ENCODE measurements at places on chromosomes 5 and 9.

GRCh38 chr5:11384441-11385250 is 519.6 kb downstream of the CTNND2 start:
- no peak for DNase-seq

- DNase-seq, result no peak
Measured at GRCh38 chr9:126391713-126392661, 65.4 kb downstream of the MVB12B start.

DNA sequence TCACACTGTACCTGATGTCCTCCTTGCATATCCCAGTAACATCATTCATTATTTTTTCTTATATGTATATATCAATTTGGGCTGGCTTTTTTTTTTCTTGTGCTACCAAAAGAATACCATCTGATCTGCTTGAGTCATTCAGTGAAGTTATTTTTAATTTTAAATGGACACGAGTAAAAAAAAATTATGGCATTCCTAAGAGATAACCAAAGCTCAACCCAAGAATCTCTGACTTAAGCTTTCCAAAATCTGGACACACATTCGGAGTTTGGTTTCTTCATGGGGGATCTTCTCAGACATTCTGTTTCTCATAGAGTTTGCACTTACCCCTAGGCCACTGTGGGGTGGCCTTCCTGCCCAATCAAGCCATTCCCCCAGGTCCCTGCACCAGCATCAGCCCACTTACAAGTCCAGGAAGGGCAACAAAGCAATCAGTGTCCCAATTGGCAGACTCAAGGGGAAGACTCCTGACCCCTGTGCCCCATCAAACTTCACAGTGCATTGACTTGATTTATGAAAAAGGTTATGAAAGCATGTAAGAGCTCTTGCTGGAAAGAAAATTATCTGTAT is 49.2 kb upstream of the SPDL1 start:
- no peak for DNase-seq

DNA sequence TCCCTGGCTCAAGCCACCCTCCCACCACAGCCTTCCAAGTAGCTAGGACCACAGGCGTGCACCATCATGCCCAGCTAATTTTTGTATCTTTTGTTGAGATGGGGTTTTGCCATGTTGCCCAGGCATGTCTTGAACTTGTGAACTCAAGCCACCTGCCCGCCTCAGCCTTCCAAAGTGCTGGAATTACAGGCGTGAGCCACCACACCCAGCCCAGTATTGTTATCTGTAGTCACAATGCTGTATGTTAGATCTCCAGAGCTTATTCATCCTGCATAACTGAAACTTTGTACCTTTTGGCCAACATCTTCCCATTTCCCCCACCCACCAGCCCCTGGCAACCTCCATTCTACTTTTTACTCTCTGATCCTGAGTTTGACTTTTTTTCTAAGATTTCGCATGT is 37.5 kb downstream of the CREBRF start:
- no peak for DNase-seq

DNA sequence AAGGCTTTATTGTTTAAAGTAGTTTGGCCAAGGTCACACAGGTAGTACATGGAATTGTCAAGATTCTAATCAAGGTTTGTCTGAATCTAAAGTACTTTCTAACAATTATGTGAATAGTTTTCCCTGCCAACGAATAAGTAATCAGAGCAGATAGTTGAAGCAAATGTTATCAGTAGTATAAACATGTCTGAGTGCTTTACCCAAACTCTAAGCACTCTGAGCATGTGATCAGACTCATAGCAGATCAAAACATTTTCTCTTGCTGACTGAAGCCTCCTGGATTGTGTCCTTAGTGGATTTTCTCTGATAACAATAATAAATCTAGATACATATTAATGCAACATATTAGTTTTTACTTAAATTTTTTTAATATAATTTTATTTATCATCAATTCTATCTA is 995.0 kb downstream of the EFNA5 start:
- DNase-seq, result no peak

GRCh38 chr5:122602700-122603099 is 172.2 kb upstream of the SNX2 start:
- no peak for DNase-seq

- DNase-seq, result no peak
Measured at GRCh38 chr5:131760793-131761192, 36.0 kb downstream of the FNIP1 start.

GRCh38 chr9:105059252-105059651 is 131.3 kb upstream of the ABCA1 start:
- no peak for DNase-seq

DNA sequence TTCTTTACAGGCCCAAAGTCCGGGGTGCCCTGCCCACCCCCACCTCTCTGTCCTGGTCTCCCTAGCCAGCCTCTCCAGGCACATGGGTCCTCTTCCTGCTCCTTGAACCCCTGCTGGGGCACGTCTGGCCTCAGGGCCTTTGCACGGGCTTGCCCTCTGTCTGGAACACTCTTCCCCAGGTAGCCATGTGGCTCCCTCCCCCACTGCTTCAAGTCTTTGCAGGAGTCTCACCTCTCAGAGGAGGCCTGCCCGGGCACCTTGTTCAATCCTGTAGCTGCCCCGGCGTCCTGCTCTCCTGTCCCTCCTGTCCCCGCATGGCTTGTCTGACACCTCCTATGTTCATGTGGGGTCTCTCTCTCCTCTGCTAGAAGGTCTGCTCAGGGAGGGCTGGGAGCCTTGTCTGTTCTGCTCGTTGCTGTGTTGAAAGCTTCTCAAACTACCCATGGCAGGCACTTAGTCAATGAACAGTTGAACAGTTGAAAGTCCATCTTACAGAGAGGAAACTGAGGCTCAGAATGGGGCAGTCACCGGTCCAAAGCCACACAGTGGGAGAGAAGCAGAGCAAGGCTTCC is 241.4 kb downstream of the PBX3 start:
- no peak for DNase-seq

GRCh38 chr5:172843825-172844576 is 9.9 kb downstream of the ERGIC1 start:
- DNase-seq, result no peak

- DNase-seq, result no peak
Measured at GRCh38 chr9:92592946-92593861, 57.4 kb upstream of the ECM2 start.

DNA sequence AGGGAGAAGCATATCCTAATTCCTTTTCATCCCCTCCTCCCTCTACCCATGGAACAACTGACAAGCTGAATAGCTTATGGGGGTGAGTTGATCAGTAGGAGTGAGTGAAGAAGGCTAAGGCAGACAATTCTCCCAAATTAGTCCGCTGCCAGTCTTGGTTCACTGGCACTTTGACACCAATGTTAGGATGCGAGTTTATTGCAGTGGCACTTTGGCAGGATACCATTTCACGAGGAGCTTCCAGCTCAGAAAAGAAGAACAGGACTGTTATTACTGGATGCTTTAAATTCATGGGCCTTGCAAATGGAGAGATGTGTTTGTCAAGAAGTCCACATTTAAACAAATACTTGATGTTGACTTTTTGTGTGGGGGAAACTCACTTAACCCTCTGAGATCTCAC is 427.6 kb downstream of the NR2F1-AS1 start:
- DNase-seq, result no peak

DNA sequence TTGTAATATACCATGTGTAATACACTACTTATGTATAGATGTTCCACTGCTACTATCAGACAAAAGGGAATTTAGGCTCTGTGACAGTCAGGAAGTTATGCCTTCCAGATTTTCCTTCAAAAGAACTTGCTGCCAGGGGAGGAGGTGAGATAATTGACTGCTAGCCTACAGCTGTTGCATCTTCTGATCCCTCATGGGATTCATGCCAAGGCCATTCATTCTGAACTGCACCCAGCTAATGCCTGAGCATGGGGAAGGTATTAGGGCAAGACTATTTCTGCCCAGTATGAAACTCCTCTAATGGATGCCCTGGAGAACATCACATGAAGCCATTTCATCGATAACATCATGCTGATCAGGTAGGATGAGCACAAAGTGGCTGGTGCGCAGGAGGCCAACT is 746.5 kb upstream of the ZNF608 start:
- no peak for DNase-seq

GRCh38 chr5:132069994-132070393 is 3.6 kb upstream of the CSF2 start:
- DNase-seq, result no peak

- peak; percentile 18 for DNase-seq
Measured at GRCh38 chr5:159965031-159965837, 43.7 kb upstream of the TTC1 start.

- DNase-seq, result no peak
Measured at GRCh38 chr9:83649515-83649914, 26.6 kb downstream of the IDNK start.

DNA sequence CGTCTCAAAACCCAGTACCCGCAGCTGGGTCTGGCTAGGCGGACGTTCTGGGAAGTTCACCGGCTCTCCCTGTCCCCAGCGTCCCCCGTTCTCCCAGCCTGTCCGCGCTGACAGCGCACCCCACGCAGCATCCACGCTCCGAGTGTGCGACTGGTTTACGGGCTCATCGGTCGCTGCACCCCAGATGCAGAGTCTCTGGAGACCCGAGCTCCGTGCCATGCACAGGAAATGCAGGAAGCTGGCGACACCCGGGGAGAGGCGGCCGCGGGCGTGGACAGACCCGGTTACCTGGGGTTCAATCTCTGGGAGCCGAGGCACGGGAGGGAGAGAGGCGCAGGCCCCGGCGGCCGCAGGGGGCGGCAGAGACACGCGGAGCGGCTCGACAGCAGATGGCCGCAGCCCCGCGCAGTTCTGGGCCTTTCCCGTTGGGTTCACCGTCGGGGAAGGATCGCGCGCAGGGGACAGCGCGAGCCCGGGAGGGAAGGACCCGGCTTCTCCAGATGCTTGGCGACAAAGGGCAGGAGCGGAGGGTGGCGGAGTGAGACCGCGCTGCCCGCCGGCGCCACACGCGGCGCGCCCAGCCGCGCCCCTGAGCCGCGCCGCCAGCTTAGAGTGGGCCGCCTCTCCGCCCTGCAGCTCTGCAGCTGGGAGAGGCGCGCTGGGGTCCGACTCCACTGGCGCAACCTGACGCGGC is 558 bp downstream of the SHROOM1 start:
- peak; percentile 65 for DNase-seq

- no peak for DNase-seq
Measured at GRCh38 chr9:34506623-34507022, 16.2 kb downstream of the ENHO start.

GRCh38 chr5:1111241-1111726 is 579 bp downstream of the SLC12A7 start:
- no peak for DNase-seq

DNA sequence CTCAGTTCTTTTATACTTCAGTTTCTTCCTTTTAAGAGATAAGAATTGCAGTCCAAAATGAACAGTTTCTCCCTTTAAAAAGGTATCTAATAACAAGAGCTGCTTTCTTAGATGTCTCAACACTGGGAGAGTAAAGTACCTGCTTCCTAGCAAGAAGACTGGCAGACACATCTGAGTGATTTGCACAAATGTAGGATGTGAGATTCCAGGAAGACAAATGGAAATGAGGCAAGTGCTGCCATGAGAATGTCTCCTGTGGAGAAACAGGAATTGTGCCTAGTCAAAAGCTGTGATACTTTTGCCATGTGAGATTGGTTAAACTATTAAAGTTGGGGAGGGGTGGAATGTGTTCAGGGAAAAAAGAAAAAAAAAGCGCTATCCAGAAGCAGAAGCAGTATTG is 159.1 kb downstream of the HTR1A start:
- DNase-seq, result no peak

GRCh38 chr5:147170603-147171002 is 64.2 kb upstream of the STK32A start:
- no peak for DNase-seq

GRCh38 chr9:125613141-125613540 is 93.9 kb downstream of the MAPKAP1 start:
- no peak for DNase-seq

DNA sequence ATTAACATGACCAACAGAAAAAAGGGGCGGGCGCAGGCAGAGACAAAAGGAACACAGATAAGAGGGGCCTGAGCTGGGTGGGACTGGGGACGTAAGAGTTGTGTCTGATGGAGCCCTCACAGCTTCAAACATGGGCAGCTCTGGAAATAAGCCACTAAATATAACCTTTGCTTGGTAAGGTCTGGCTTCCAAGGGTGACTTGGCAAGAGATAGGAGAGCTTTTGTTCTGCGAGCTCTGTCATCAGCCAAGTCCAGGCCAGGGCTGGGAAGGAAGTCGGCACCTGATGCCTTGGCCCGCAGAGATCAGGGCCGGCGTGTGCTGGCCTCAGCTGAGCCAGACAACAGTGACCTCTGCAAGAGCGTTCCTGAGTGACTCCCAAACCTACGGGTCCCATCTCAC is 11.8 kb downstream of the TRUB2 start:
- DNase-seq, result no peak

GRCh38 chr5:141810702-141811101 is 67.5 kb downstream of the PCDH1 start:
- no peak for DNase-seq

GRCh38 chr9:93456504-93456903 is 3.1 kb upstream of the FAM120AOS start:
- DNase-seq, result no peak

DNA sequence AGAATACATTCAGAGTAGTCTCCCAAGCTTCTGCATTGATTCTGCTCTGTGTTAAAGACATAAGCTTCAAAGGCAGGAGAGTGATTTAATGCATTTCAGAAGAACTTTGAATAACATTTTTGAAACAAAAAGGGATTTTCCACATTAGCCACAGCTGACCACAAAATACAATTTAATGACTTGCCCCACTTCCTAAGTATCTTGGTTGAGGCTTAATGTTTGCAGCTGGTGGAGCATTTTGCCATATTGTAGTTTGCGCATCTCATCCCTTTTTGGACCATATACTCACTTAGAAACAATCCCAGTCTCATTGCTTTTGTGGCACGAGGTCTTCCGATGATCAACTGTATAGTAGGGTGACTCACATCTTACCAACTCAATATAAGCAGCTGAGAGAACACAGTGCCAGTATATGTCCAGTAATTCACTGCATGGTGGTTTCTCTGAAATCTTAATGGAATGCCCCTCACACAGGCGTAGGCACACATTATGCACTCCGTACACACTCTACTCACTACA is 455.8 kb upstream of the PTGER4 start:
- no peak for DNase-seq

DNA sequence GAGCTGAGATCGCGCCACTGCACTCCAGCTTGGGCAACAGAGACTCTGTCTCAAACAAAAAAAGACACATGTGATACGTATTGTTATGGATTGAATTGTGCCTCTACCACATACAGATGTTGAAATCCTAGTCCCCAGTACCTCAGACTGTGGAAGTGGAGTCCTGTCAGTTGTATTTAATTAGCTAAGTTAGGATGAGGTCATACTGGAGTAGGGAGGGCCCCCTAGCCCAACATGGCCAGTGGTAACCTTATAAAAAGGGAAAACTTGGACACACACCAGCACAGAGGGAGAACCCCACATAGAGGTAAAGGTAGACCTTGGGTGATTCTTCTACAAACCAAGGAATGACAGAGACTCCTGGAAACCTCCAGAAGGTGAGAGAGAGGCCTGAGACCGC is 119.8 kb downstream of the GADD45G start:
- no peak for DNase-seq

DNA sequence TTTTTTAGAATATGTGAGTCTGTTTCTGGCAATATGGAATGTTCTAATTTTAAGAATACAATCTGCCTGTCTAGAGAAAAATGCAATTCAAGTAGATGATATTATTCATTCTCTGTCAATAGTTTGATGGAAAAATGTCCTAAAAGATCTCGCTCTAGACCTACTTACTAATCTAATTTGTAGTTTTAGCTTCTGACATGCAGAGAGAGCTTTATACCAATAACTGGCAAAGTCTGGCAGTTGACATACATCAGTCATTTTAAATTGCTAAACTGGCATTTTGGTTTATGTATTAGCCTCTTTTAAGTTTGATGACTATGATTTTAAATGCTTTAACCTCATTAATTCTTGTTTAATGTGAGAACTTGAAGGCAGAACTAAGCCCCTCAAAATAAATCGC is 355.0 kb upstream of the CDH10 start:
- DNase-seq, result no peak

Measured in effector memory CD8-positive, alpha-beta T cell (primary cell).